Activated gamma-delta T cell (primary cell): ENCODE measurements at places on chromosomes 16 and 17.
A peak's percentile ranks its signal among the peaks of the same experiment; 100 is the strongest.

- no peak for DNase-seq
These were observed 9.5 kb downstream of the KRT12 start for GRCh38 chr17:40857535-40857934.

DNA sequence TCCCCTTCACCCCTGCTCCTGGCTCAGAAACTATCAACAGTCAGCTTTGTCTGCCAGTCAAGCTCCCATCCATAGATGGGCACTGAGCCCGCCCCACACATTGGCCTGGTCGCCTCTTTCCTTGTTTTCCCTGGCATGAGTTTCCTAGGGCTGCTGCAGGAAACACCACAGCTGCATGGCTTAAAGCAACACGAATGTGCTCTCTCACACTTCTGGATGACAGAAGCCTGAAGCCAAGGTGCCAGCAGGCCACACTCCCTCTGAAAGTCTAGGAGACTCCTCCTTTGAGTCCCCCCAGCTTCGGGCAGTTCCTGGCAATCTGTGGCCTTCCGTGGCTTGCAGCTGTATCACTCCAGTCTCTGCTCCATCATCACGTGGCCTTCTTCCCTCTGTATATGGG lies 69.9 kb downstream of the TBC1D16 start:
- DNase-seq = no peak

DNA sequence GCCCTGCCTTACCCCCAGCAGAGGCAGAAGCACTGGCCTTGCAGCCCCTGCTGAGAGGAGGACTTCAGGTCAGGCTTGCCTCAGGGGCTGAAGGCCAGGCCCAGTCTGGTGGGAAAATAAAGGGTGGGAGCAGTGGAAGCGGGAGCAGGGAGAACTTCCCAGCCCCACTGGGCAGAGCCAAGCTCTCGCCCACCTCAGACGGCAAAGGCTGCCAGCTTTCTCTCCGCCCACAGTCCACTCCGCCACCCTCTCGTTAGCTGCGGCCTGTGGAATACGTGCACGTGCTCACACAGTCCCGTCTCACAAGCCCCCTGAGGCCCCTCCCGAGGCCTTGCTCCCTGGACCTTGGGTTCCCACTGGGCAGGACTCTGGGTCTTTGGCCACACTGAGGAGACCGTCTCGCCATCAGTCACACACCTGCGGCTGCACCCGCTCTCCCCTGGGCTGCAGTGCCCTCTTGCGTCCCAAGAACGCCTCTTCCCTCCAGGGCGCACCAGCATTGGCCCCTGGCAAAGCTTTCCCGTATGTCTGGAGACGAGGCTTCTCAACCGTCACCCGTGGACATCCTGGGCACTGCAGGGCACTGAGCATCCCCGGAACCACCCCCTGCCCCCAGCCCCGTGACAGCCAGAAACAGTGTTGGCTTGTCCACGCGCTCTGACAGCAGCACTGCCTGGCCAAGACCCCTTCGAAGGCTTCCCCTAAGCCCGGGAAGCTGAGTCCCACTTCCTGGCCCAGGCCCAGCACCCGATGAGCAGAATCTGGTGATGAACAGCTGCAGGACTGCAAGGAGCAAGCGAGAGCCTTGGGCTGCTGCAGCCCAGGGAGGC lies 8.3 kb downstream of the MRPL28 start:
- DNase-seq = no peak

DNA sequence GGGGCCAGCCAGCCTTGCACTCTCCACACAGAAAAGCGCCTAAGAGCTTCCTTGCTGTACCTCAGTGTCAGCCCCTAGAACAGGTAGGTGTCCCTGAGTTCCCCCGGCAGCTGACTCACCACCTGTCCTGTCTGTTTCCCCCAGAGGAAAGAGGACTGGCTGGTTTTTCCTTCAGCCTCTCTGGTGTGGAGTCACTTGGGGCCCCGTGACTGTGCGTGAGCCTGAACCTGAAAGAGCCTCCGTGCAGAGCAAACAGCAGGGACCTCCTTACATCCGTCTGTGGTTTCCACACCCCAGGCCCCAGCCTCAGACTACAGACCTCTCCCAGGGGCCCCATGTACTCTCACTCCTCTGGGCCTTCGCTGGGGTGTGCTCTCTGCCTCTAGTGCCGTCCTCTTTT lies 87.8 kb downstream of the GNAO1 start:
- DNase-seq = no peak

DNA sequence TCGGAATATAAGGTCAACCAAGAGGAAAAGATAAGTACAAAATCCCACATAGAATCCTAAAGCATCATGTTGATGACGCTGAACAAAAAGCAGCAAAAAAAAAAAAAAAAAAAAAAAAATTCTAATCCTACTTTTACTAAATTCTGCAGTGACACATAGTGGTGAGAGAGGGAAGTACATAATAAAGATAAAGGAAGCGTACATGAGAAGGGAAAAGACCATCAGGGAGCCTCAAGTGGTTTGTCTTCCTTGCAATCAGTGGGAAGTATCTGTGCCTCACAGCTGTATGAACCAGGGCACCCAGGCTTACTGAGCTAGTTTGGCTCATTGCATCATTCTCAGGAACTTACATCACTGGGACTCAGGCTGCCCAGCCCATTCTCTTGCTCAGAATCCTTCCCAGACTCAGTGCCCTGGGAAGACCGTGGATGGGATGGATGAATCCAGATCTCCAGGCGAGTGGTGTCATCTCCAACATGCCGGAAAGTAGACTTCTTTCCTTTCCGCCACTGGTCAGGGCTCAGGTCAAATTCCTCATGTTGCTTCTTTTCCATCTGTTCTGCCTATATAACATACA lies 21.2 kb downstream of the SMG6 start:
- DNase-seq = no peak

- DNase-seq = no peak
These were observed 20.7 kb upstream of the NAT9 start for GRCh38 chr17:74796866-74797265.

DNA sequence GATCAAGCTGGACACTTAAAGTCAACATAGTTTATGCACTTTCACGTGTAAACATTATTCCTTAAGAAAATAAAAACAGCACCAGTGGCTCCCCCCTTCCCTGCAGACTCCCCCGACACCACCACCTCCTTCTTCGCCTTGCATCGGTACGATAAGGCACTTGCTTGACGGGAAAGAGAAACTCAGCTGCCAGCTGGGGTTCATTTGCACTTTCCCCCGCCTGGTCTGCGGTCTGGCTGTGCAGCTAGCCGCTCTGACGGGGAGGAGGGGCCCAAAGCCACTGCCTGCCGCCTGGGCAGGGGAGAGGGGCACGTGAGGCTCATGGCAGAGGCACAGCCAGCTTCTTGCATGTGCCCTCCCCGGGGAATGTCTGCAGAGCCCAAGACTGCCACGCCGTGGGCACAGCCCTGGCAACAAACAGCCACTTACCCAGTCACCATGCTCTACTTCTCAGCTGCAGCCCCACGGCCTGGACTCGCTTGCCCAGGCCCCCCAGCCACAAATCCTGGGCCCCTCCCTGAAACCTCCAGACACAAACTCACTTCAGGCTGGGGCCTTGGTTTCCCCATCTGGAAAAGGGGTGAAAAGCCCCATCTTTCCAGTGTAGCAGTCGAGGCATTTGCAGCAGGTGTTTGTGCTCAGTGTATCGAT lies 16.5 kb upstream of the PRM1 start:
- peak; percentile 50 for DNase-seq

DNA sequence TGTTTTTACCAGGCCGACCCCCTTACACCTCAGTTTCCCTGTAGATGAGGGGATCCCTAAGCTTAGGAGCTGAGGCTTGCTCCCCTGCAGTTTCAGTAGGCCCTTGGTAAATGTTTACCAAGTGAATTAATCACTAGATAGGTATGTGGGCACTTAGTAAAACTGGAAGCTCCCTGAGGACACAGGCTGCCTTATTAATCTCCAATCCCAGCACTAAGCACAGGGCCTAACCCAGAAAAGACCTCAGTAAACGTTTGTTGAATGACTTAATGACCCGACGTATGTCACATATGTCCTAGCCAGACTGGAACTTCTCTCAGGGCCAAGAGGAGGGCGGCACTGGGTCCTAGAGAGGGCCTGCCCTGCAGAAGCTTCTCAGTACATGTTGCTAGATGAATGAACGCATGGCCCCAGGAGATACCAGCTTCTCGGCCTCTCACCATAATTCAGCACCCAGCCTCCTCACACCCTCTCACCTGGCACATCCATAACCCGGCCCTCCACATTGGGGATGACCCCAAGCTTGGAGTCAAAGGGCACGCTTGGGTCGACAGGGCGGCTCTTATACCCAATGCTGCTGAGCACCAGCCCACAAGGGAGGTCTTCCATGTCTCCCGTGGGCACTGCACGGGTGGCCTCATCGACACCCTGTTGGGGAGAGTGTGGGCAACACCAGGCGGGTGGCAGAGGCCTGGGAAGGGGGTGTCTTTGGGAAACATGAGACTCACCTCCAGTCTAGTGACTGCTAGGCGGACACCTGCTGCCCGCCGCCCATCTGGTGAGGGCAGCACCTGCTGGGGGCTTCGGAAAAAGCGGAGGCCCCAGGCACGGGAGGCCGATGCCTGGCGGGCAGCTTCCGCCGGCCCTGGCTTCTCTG lies 4.0 kb upstream of the GRIN2C start:
- no peak for DNase-seq

DNA sequence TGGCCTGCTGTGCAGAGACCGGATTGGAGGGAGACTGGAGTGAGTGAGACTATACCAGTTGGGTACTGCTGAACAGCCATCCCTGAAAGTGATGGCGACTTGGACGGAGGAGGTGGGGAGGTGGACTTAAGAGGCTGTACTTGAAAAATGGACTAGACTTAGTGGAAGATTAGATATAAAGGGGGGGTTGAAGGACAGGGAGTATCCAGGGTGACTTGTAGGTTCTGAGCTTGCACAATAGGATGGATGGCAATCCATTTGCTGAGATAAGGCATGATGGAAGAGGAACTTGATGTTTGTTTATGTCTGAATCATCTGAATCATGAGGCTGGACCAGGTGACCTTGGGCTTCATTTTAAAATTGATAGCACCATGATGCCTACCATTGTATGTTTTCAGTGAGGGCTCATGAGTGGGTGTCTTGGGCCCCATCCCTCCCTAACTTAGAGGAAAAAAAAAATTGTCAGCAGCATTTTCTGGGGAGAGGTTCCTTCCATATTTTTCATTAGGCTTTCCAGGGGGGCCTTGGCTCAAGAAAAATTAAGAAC lies 41.2 kb downstream of the PRKCA start:
- DNase-seq = no peak

DNA sequence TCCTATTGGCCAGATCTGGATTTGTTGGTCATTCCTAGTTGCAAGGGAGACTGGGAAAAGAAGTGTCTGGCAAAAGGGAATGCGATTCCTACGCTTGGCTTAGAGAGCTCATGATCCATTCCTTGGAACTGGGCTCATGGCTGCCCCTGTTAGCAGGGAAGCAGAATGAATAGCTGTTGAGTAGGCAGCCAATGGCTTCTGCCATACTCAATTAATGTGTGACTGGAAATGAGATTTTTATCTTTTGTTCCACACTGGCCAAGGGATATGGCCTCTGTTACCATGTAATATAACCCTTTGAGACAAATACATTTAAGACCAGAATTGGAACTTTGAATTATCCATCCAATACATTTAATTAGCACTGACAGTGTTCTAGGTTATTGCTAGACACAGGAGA lies 31.0 kb downstream of the FTO start:
- no peak for DNase-seq

GRCh38 chr17:20924306-20924705 lies 118.5 kb downstream of the USP22 start:
- no peak for DNase-seq

- no peak for DNase-seq
These were observed 449.8 kb downstream of the SHISA9 start for GRCh38 chr16:13351181-13351580.

DNA sequence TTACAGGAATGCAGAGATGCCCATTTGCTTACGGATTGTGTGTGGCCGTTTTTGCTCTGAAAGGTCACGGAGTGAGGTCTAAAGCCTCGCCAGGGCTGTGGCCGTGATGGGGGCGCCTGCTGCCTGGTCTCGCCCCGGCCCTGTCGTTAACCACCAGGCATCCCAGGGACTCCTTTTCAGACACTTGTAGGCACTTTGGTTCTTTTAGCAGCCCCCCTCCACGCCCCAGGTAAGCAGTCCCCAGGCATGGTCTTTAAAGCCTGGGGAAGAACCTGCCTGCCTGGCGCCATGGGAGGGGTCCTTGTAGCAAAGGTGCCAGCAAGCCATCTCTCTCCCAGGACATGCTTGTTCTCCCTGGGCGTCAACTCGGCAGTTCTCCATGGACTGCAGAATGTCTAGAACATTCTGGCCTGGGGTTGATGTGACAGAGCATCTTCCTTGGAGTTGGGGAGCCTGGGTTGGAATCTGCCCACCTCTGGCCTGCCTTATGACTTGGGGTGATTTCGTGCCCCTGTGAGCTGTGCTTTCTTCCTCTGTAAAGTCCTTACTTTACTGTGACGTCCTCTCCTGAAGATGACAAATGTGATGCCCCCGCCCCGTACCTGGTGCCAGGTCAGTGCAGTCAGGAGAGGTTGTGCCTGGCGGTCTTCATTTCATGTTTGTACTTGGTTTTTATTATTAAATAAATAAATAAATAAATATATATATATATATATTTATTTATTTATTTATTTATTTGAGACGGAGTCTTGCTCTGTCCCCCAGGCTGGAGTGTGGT lies 5.4 kb downstream of the KCTD5 start:
- DNase-seq = no peak

GRCh38 chr16:72768591-72768990 lies 279.3 kb downstream of the ZFHX3 start:
- DNase-seq = no peak

GRCh38 chr17:562174-562573 lies 152.5 kb downstream of the VPS53 start:
- no peak for DNase-seq

- DNase-seq = no peak
These were observed 3.0 kb downstream of the RAB26 start for GRCh38 chr16:2151188-2152091.

DNA sequence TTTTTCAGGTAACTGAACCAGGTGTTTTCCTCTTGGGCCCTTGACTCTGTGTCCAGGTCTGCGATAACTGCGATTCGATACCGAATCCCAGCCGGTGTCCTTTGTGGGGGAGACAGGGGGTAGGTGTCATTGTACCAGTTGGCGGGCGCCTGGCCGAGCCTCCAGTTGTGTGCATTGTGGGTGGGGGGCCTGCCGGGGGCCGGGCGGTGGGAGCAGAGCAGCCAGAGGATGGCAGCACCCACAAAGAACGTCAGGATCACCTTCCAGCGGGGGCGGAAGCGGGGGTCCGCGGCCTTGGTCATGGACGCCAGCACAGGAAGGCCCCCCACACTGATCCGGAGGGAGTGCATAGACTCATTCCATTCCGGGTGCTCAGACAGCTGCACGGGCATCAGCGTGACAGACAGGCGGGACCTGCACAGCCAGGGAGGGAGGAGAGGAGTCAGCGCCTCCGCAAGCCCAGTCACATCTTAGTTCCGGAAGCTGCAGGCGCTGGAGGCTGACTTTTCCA lies 12.3 kb downstream of the CANT1 start:
- no peak for DNase-seq

DNA sequence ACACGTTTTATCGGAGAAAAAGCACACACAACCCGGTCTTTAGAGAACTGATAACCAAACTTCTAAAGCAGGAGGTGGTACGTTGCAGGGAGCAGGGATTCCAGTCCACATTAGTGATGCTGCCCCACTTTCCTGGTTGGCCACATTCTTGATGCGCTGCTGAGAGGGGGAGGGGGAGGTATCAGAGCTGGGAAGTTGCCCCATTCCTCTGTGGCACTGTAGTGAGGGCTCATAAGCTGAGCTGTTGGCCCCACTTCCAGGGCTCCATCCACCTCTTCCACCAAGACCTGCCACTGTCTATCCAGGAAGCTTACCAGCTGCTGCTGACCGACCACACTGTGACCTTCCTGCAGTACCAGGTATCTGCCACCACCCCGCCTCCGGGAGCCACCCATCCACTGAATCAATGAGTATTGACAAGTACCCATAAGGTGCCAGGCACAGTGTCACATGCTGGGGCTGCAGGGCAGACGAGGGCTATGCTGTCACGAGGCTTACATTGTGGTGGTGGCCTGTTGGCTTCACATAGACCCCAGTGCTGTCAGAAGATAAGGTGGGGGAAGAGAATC lies 1.1 kb downstream of the TSEN54 start:
- no peak for DNase-seq
